ENCODE measurements at places on chromosomes 4 and X.

DNA sequence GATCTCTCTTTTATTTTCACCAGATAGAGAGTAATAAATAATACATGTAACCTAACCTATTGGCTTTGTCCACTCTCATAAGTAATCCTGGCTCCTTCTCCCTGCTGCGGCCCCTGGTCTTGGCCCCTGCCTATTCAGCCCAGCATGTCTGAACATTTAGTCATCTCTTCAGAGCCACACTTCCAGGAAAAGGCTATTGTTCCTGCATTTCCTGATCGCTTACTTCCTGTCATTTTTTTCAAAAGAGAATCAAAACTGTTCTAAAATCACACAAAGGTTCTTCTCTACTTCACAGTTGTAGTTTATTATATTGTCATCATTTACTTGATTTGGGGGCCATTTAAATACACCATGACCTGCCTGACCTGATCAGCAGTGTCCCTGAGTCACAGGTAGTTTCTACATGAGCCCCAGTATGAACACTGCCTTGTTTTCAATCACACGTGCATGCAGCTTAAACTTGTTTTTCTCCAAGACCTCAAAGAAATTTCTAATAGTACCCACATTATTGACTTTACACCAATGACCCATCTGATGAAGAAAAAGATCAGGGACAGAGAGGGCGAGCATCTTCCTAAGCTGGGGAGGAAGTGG, 47.4 kb upstream of the KDR start:
- DNase-seq, result no peak

GRCh38 chr4:55249476-55249875, 96.6 kb upstream of the SRD5A3 start:
- DNase-seq, result no peak

DNA sequence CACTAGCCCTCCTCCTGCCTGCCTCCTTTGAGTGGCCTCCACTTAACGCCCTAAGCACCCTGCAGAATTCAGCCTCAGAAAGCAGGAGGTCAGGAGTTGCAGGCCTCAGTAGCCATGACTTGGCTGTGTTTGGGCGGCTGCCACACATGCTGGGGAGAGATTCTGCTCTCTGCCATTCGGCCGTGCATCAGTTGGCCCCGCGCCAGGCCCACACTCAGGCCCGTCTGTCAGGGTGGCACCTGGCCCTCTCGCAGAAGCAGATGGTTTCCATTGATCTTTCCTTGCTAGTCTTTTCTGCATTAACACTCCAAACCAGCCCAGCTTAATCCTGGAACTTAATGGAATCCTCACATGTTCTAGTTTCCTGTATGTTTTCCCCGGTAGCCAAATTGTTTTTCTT, 30.7 kb upstream of the ATP6AP2 start:
- no peak for DNase-seq

DNA sequence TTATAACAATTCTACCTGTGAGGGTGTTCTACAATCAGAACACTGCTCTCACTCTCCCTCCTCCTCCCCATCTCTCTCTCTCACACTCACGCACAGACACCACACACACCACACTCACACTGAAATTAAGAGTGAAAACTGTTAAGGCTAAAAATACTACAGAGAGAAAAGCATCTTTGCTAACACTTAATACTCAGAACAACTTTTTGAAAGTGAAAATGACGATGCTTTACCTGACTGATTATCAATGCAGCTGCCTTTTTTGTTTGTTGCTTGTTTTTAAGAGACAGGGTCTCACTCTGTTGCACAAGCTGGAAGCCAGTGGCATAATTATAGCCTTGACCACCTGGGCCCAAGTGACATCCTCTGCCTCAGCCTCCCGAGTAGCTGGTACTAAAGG, 222.4 kb downstream of the APBB2 start:
- DNase-seq, result no peak

DNA sequence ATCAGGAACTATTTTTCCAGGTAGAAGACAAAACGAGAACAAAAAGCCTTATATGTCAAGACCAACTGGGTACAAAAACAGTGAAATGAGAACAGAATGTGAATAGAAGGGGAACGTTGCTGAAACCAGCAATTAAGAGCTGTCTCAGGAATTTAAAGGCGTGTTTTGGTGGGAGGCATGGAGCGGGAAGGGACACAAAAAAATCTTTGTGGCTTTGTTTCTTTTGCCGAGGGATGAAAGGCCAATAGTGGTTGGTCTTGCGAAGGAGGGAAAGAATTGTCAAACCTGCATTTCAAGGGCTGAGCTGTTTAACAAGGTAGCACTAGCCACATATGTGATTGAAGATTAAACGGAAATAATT, 103.8 kb downstream of the USP46 start:
- DNase-seq, result no peak

DNA sequence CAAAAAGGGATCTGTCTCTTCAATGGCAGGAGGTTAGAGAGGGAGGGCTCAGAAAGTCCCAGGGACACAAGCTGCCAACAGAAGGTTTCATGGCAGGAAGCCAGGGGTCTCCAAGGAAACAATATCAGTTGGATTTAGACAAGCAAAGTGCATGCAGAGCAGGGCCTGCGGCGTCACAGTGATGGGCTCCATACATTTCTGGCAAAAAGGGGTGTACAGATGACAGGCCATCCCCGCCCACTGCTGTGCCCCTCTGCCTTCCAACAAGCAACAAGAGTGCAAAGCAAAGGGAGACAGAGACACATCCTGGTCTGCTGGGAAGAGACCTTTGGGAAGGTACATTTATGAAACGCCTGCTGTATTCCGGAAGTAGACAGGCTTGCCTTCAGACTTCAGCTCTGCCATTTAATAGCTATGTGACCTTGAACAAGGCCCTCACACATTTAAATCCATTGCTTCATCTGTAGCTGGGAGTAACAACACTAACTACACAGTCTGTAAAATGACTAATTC, 121.2 kb downstream of the AFAP1 start:
- DNase-seq, result peak; percentile 64

DNA sequence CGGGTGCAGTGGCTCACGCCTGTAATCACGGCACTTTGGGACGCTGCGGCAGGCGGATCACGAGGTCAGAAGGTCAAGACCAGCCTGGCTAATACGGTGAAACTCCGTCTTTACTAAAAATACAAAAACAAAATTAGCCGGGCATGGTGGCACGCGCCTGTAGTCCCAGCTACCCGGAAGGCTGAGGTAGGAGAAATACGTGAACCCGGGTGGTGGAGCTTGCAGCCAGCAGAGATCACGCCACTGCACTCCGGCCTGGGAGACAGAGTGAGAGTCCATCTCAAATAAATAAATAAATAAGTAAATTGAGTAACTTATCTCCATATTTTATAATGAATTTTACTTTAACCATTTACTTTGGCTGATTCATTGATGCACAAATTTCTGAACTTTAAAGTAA, 1913.3 kb downstream of the PCDH7 start:
- no peak for DNase-seq

DNA sequence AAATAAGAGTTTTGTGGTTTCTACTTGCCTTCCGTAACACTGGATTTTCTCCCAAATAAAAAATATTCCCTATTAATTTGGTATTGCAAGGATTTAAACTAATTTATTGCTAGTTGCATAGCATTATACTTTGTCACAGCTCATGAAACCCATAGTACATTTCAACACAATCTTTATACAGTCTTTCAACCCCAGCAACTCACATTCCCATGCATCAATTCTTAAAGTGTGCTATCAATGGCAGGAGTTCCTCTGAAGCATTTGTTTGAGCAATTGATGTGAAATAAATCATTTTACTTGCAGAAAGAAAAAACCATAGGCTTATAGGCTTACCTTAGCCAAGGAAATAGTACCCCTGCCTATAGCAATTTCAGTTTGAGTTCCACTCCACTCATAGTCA, 251.9 kb downstream of the PAPSS1 start:
- no peak for DNase-seq

DNA sequence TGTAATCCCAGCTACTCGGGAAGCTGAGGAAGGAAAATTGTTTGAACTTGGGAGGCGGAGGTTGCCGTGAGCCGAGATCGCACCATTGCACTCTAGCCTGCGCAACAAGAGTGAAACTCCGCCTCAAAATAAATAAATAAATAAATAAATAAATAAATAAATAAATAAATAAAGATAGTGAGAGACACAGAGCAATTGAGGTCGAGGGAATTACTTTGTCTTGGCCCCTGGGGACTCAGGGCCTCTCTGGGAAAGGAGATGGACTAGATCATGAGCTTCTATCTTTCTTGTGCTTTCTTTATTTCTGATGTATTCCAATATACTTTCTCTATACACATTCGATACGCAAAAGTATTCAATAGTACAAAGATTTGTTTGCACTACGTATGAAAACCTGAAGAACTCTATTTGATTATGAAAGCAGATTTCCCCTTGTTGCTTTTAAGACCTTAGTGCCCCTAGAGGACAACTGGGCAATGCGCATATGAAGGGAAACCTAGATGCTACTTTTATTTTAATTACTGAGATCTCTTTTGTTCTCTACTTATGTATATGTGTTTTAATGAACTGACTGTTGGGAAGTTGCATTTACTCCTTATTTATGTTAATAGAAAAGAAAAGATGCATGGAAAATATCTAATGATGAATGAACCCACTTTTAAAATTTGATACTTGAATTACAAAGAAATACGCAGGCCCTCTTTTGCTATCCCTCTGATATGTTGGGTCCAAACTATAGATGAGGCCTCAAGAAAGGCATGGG, 12.8 kb upstream of the ELOVL6 start:
- DNase-seq, result peak; percentile 22

DNA sequence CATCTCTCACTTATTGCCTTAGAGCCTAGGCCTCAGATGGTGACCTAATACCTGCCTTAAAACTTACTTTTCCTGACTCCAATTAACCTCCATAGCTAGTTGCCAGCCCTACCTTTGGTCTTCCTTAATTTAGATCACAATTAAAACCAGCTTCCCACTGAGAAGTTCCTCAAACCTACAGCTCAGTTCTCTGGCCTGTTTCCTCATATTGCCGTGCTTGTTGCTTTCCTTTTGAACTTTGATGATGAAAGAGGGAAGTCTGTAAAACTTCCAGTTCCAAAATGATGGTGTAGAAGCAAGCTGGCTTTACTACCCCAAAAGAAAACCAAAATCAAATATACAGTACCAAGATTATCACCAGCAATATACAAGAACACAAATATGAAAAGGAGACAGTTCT, 28.9 kb upstream of the CAMK2D start:
- DNase-seq, result no peak

- no peak for DNase-seq
Observed at GRCh38 chr4:85979276-85979675, 380.6 kb downstream of the MAPK10 start.

- DNase-seq, result peak; percentile 64
Observed at GRCh38 chrX:20067709-20068561, 48.8 kb downstream of the MAP7D2 start.

GRCh38 chr4:137000432-137000831, 531.9 kb downstream of the PCDH18 start:
- DNase-seq, result no peak

GRCh38 chr4:111979921-111980320, 165.3 kb upstream of the FAM241A start:
- DNase-seq, result no peak

- DNase-seq, result peak; percentile 91
Observed at GRCh38 chr4:82780752-82781231, 17.8 kb downstream of the SCD5 start.

DNA sequence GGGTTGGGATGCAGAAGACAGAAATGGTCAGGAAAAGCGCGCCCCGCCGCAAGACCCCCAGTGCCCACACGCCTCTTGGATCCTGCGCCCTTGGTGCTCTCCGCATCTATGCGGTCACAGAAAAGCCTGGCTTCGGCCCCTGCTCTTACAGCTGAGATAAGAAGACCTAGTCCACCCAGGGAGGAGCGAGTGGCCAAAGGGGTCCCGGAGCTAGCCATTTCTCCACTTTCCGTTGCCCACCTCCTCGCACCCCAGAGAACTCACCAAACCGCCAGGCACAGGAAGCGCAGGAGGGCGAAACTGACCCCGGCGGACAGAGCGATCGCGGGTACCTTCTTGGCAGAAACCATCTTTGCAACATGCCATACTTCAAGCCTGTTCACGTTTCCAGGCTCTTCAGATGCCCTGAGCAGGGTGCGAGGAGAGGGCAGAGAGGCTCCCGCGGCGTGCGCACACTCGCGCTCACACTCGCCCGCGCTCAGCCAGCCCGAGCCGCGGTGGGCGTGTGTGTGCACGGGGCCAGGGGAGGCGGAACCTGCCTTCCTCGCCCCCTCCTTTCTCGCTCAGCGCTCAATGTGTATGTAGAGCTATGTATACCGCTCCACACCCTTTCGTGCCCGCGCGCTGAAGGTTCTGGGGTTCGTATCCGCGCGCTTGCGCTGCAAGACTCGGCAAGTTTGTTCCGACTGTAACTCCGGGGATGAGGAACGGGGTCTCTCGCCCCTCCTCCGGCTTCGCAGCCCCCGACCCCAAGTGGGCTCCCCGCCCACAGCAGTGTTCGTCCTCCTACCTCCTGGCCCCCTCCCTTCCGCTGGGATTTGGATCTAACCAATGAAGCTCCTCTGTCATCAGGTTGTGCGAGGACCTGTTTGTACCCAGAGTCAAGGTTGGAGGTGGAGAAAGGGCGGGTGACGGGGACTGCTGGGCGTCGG, at the start of gene GABRA4:
Gene GABRA4 (minus strand): TSS at position 507 of the 932 bp plus-strand sequence. CDS start 157 bp downstream, at position 350.
- no peak for DNase-seq

GRCh38 chr4:90318193-90318592, 191.0 kb downstream of the CCSER1 start:
- DNase-seq, result no peak
